GM12892 (cell line): ENCODE measurements at places on chromosomes 12 and 14.

DNA sequence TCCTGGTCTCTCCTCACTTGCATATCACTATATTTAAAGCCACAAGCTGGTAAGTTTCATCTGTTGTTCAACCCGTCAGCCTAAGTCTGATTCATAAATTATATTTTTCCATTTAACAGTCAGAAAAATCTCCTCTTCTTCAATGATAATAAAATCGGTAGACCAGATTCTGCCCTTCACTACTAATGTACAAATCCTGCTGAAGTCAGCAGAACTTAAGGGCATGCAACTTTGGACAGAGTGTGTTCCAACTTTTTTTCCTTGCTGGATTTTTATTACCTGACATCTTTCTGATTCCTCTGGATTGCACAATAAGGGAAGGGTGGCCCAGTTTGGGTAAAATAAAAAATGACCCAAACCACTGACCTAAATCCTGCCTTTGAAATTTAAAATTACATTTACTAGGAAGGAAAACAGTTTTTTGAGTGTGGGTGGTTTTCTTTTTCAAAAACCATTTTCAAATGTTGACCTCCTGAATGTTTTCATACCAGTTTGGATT is 125.4 kb upstream of the DIO2 start:
- no peak for DNase-seq

DNA sequence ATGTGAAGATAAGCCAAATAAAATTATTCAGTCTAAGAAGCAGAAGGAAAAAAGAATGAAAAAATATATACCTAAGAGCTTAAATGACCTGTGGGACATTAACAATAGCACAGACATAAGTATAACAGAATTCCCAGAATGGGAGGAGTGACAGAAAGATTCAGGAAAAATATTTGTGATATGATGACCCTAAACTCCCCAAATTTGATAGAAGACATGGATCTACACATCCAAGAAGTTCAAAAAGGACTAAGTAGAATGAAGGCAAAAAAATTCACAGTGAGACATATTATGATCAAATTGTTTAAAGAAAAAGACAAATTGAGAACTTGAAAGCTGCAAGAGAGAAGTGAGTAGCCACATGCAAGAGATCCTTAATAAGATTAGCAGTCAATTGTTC is 211.4 kb upstream of the OR4E1 start:
- no peak for DNase-seq

DNA sequence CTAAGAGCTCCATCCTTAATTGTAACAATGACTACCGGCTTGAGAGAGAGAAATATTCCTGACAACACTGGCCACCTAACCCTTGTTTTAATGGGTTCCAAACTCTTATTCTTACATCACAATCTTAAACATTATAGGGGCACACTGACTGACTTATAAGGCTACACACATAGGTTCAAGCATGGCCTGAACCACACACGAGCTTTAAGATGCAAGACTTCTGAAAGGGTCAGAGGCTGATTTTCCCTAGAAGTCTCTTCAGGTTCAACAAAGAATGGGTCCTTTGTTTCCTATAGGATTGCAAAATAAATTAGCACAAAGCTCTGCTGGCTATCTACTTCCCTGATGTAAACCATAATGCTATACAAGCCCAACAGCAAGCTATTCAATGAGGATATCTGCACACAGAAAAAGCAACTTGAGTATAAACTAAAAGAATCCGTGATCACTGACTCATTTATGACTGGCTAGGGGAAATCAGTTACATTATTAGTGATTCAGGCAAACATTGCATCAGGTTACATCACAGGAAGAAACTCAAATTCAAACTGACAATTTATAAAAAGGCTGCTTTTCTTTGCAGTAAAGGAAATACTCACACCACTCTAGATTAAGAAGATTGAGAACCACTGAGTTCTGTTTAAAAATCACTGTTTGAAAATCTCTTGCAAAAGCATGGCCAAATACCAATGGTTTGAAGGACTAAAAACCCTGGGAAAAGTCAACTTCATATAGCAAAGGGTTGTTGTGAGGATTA is 8.5 kb downstream of the BTG1 start:
- no peak for DNase-seq

- DNase-seq: no peak
Measured at GRCh38 chr14:82159624-82160023, 626.0 kb upstream of the SEL1L start.

DNA sequence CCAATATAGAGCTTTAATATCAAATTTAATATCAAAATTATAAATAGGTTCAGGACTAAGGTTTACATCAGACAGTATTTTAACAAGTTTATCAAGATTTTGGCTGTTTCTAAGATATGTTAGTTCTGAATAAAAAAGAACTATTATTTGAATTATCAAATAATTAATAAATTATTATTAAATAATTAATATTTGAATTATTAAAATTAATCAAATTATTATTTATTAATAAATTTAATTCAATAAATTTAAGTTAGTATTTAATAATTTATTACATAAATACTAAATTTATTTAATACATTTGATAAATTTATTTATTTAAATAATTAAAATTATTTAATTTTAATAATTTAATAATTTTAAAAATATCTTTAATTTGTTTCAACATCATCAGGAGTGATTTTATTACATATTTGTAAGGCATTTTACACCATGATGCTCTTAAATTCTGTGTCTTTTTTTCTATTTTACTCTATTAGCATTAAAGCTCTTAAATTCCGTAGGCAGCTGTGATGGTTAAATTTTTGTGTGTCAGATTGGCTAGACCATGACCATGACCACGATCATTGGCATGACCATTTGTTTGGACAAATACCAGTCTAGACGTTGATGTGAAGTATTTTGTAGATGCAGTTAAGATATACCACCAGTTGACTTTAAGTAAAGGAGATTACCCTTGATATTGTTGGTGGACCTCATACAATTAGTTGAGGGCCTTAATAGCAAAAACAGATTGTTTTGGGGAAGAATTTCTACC is 82.6 kb downstream of the BBS10 start:
- DNase-seq: no peak

DNA sequence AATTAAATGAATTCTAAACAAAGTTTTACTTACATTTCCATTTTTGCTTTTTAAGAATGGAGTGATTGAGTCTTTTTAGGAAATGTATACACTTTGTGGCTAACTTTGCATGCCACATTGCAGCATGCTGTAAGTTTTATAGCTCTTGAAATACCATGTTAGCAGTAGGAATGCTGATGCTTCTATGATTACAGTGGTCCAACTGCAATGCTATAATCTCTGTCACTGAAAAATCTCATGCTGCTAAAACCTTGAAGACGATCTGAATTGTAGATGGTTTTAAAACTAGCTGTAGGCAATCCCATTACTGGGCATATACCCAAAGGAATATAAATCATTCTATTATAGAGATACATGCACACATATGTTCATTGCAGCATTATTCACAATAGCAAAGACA is 127.6 kb downstream of the WIF1 start:
- no peak for DNase-seq

DNA sequence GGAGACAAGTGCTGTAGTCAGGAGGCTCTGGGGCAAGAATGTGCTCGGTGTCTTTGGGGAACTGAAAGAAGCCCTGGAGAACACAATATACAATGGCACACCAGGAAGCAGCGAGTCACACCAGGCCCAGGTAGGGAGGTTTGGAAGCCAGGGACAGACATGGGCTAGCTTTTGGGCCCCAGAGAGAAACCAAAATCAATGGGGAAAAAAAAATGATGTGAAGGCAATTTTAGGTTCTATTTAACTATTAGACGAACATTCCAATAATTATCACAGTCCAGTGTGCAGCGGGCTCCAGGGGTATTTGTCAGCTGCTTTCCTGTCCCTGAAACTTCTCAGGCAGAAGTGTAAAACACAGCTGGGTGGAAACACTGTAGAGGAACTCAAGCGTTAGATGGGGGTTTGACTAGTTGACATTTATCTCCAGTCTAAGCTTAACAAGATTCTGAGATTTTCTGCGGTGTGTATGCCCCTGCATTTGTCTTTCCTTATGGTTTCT is 21.8 kb upstream of the EGLN3 start:
- DNase-seq: peak; percentile 17

- no peak for DNase-seq
Measured at GRCh38 chr14:89399594-89400068, 17.4 kb downstream of the FOXN3 start.
